Stimulated activated CD4-positive, alpha-beta T cell treated with anti-CD3 and anti-CD28 coated beads, Interleukin-12 subunit alpha, Interleukin-12 subunit beta, amount 100 ng/mL, for 4 hours (primary cell): ENCODE measurements at places on chromosomes 3 and 15.
A peak's percentile ranks its signal among the peaks of the same experiment; 100 is the strongest.

DNA sequence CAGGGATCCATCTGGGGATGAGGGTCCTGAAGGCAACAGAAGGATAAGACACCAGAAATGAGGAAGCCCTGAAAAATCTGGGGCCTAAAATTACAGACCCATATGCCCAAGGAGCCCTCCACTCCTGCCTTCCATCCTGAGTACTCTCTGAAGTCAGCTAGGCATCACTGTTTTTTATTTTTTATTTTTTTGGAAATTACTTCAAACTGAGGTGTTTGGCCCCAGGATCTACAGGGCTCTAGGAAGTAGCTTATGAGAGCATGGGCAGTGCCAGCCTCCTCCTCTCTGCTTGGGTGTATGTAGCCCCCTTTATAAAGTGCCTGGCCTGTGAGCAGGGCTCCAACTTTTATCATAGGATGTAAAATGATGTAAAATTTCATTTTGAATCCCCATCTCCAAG, 7.9 kb downstream of the EPB42 start:
- DNase-seq: no peak

DNA sequence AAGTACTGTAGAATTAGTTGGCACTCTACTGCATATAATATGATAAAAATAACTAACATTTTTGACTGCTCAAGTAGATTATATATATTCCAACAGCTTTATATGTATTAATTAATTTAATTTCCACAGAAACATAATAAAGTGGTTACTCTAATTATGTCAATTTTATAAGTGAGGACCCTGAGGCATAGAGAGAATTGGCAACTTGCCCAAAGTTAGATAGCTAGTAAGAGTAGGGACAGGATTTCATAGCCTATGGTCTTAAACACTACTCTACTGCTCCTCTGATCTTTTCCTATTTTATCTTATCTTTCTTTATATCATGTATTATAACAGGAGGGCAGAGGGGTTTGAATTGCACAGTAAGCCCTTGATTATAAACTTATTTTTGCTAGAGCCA, 418.7 kb upstream of the SGO1 start:
- no peak for DNase-seq

- DNase-seq: peak; percentile 35
Measured at GRCh38 chr3:44104668-44105321, 136.9 kb upstream of the TOPAZ1 start.

DNA sequence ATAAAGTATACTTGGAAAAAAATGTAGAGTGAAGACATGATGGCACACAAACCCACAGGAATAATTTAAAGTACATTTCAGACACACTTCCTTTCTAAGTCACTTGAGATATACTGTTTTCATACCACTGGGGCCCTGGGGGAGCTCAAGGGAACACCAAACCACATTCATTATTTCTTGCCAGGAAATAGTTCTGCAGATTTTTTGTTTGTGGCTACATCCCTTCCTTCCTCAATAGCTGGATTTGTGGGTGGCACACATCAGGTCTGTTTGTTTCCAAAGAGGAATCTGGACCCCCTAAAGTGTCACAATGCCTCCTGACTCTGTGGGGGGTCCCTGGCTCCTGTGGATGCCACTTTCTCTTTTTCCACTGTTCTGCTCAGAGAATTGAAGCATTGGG, 153.5 kb upstream of the COL8A1 start:
- DNase-seq: no peak

GRCh38 chr3:107681396-107681795, 158.6 kb downstream of the BBX start:
- DNase-seq: no peak

DNA sequence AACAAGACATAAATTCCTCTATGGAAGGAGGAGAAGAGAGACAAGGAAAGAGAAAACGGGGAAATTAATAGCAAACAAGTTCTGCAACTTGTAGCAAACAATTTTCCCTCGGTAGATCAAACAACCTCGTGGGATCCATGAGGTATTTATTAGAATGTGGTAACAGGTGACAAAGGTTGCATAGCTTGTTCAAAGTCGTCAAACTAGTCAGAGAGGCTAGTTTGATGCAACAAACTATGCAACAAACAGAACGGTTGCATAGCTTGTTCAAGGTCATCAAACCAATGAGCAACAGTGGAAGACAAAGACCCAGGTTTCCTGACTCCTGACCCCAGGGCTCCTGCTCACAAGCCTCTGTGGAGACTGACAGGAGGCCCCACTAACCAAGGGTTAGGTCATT, 20.7 kb downstream of the MB21D2 start:
- DNase-seq: no peak

GRCh38 chr3:62815981-62816380, 59.2 kb downstream of the CADPS start:
- no peak for DNase-seq

- DNase-seq: no peak
Measured at GRCh38 chr15:73884159-73884558, 10.8 kb downstream of the TBC1D21 start.

DNA sequence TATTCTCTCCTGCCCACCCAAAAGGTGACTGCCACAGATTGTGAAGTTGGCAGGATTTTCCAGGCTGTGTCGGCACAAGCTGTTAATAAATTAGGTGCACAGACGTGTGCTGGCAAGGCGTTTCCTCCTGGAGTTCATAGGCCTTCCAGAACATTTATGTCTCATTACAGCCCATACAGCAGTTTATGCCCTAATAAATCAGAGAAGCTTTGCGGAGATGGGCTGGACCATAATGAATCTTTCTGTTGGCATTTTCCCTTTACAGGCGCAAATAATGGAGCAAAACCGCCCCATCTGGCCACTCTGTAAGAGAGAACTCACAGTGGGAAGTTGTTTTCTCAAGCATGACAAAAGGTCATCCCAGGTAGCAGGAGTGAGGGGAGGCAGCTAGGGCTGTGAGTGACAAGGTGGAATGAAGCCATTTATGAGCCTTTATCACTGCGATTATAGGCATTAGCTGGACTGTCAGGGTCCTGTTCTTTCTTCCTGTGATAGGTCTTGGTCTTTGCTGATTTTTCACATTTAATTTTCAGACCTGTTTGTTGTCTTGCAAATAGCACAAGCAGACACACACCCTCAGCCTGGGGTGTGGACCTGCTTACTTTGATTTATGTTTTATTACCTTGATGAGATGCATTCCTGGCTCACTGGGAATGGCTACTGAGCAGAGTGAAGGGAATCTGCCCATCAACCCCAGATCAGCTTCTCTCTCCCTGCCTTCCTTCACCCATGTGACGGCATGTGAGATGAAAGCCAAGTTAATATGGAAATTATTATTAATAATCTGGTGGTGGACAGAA, 257.5 kb downstream of the LRTM1 start:
- DNase-seq: no peak

DNA sequence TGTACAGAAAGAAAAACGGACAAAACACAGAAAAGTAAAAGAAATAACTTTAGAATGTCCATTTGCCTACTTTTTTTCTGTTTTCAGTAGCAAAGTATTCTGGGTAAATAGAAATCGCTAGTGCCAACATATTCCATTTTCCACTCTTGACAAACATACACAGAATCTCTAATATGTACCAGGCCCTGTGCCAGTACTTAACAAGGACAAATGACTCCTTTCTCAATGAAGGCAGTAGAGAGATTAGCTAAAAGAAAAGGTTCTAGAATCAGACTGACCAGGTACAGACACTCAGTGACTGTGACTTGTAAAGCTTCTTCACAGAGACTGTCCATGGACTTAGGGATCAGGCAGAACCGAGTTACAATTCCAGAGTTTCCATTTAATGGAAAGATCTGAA, 165.8 kb upstream of the STAC start:
- DNase-seq: no peak

- DNase-seq: no peak
Measured at GRCh38 chr3:131840156-131840797, 194.5 kb downstream of the CPNE4 start.

DNA sequence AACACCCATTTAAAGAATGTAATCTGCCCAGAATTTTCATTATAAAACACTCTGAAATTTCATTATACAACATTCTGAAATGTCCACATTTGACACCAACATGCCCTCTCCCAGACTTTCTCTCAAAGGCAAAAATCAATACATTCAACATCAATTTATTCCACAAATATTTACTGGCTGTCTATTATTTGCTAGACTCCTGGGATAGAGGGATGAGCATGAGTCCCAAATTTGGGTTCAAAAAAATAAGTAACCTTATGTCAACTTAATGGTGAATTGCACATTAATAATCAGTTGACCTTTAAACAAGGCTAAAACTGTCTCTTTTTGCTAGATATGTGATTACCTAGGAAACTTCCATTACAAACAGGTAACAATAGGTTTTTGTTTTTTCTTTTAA, 109.0 kb downstream of the SERPINI1 start:
- no peak for DNase-seq

GRCh38 chr3:68878322-68878721, 54.0 kb downstream of the TAFA4 start:
- no peak for DNase-seq

GRCh38 chr3:55490276-55490913, 3.3 kb upstream of the WNT5A start:
- DNase-seq: no peak

- no peak for DNase-seq
Measured at GRCh38 chr15:44427756-44428724, 611 bp downstream of the CTDSPL2 start.

DNA sequence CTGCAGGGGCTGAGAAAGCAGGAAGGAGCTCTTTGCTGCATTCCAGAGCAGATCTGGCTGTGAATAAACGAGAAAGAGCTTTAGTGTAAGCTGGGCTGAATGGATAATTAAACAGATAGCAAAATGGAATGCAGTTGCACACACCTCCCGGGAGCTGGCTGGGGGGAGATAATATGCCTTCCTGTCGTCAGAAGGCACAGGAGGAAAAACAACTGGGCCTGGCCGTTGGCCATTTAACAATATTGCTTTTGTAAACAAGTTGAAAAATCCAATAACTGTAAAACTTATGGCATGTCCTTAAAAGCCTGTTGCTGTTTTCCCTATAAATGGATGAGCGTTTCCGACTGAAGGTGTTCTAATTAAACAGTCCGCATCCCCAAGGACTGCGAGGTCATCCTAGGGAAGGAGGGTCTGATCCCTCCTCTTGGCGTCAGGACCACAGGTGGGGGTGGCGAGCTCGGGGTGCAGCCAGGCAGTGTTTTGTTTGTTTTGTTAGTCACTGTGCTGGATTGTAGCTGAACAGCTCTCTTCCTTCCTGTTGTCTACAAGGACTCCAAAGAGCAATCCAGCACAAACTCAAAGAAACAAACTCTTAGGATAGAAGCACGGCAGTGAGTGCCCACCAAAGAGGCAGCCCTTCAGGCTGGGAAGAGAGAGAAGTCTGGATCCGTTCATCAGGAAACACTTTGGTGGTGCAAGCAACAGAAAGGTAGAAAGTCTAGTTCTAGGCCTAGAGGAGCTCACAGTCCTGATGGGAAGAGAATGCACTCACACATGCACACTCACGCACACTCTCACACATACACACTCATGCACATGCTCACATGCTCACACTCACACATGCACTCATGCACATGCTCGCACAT, 133.4 kb upstream of the SMAD3 start:
- DNase-seq: no peak

DNA sequence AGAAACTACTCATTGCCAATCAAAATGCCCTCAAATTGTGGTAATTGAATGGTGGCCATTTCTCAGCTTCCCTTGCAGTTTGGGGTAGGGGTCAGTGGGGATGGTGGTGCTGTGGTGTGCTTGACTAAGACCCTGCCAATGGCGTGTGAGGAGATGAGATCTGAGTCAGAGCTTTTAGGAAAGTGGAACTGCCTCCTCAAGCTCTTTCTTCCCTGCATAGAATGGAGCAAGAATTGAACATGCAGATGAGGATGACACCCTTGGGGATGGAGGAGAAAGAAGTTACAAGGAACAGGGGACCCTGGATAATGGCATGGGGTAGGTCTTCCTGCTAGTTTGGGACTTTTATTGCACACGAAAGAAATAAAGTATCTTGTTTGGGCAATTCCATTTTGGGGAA, 188.0 kb downstream of the PEX5L start:
- DNase-seq: no peak

GRCh38 chr3:25460751-25461150, 32.7 kb downstream of the RARB start:
- DNase-seq: no peak

DNA sequence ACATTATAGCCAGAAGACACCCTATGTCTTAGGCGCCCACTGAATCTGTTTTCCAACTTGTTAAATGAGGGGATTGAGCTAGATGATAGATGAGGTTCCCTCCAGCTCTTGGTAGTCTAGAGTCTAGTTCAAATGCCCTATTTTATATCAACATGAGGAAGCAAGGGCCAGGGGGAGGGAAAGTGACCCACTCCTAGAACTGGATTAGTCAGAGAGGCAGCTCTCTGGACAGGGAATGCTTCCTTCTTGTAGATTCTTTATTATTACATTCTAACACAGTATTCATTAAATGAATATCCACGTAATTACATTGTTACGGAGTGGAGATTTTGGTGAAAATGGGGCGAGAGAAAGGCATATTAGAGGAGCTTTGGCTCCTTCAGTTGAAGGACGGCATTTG, 89.5 kb downstream of the RAD18 start:
- no peak for DNase-seq

DNA sequence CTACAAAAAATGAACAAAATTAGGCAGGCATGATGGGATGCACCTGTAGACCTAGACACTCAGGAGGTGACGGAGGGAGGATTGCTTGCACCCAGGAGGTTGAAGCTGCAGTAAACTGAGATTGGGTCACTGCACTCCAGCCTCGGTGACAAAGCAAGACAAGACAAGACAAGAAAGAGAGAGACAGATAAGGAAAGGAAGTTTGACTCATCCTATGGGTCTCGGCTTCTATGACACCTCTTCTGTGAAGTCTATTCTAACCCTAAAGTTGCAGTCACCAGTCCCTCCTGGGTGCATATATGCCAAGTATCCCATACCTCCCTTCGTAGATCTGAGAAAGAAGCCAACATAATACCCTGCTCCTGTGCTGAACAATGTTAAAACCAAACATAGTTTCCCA, 7.9 kb upstream of the ZMAT3 start:
- DNase-seq: no peak

- no peak for DNase-seq
Measured at GRCh38 chr3:37662785-37663184, 198.9 kb upstream of the CTDSPL start.

DNA sequence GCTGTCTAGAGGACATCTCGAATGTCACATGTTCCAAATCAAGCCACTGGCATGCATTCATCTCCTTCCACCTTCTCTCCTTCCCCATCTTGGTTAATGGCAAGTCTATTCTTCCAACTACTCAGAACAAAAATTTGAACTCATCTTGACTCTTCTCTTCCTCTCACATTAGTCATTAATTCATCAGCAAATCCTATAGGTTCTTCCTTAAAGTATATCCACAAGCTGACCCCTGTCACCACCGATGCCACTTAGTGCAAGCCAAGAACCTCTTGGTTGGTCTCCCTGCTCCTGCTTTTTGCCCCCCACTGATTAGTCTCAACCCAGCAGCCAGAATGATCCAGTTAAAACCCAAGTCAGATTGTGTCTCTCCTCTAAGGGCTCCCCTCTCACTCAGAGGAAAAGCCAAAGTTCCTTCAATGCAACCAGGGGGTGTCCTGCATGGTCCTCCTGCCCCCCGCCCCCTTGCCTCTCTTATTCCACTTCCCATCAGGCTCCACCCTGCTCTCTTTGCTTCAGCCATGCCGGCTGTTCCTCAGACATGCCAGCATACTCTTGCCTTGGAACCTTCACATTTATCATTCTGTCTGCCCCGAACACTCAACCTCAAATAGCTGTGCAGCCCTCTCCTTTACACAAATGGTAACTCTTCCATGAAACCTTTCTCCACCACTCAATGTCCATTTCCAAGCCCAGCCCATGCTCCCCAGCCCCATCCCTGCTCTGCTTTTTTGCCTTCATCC, 1.0 kb upstream of the GALNT15 start:
- DNase-seq: no peak
